Stimulated activated CD4-positive, alpha-beta T cell treated with anti-CD3 and anti-CD28 coated beads, Interleukin-12 subunit alpha, Interleukin-12 subunit beta, amount 100 ng/mL, for 24 hours (primary cell): ENCODE measurements at places on chromosomes 7 and 10.

- no peak for DNase-seq
Measured at GRCh38 chr10:3671386-3671955, 113.5 kb downstream of the KLF6 start.

DNA sequence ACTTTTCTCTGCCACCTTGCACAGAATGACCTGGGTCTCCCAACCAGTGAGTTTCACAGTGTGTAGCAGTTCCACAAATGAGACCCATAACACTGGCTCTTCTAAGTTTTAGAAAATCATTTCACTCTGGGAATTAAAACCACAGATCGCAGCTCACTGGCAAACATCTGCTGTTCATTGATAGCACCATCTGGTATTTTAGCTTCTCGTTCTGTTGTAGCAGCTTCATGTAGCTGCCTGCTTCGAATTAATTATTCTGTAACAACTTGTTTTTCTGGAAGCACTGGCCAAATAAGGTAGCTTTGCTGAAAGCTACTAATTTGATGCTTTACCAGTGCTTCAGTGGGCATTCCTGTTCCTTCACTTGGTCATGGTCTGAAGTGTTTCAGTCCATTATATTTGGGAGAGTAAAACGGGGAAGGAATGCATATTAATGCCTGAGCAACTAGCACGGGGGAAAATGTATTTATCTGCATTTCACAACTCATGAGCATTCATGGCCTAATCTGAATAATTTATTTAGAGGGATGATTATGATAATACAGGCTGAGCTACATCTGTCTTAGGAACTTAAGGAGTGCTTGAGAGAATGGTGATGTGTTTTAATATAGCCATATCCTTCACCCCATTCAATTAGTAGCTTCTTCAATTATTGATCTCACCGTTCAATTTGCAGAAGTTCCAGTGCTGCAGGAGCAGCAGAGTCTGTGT is 447.4 kb downstream of the XPNPEP1 start:
- no peak for DNase-seq

DNA sequence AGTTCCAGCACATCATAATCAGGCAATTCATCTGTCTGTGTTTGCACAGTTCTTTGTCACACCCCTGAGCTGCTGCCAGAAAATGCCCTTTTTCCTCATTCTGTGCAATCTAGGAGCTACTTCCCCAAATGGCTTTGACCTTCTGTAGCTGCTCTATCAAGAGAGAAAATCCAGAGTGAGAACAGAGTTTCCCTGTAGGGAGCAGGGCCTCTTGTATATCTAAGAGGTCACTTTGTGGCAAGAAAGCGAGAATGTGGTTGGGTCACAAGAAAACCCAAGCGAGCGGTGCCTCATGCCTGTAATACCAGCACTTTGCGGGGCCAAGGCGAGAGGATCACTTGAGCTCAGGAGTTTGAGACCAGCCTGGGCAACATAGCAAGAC is 24.3 kb downstream of the SLC29A3 start:
- no peak for DNase-seq

GRCh38 chr7:123643495-123644441 is 11.9 kb upstream of the LMOD2 start:
- DNase-seq: no peak

DNA sequence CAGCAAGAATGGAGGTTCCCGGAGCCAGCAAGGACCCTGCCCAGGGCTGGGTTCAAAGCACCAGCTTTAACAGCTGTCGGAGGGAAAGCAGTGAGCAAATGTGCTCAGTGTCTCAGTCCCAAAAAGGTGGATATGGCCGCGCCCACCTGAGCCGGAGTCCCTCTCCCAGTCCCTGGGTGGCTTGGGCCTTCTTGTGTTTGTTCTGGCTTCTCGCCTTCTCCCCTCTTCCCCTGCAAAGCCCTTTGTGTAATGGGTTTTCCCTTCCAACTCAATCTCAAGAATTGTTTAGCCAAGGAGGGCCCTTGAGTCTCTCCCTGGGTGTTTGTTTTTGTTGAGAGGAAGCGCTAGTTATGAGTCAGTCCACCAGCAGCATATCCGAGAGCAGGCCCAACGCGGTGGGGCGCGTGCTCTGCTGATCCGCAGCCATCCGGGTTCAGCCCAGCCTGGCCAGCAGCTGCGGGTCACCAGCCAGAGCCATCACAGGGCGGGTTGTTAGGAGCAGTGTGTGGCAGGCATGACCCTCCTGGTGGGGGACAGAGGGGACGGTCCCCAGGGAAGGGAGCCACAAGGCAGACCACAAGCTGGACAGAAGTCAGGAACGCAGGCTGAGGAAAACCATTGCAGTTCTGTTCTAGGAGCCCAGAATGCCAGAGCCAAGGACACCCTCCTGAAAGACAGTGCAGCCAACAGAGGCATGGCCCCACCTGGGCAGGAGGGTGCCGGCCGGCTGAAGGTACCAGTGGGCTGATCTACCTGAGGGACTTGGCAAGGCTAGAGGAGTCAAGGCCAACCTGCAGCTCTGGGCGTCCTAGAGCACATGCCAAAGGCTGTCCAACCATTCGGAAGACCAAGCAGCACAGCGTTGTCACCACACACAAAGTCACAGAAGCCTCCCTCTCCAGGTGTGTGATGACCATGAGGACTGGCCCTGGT is 21.3 kb downstream of the CALML3 start:
- no peak for DNase-seq
